ENCODE measurements at places on chromosomes 12 and 14.

DNA sequence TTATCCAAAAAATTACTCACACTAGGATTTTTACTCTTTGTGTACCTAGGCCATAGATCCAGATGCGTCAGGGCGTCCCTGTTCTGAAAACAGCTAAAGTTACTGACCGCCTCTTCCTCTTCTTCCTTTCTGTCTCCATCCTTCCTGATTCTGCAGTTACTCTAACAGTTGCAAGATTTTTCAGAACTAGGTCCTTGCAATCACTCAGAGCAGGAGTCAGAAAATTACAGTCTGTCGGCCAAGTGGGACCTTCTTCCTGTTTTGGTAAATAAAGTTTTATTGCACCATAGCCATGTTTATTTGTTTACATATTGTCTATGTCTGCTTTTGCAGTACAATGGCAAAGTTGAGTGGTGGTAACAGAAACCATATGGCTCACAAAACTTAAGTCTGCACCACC, 25.6 kb upstream of the FGF6 start:
- DNase-seq: no peak

DNA sequence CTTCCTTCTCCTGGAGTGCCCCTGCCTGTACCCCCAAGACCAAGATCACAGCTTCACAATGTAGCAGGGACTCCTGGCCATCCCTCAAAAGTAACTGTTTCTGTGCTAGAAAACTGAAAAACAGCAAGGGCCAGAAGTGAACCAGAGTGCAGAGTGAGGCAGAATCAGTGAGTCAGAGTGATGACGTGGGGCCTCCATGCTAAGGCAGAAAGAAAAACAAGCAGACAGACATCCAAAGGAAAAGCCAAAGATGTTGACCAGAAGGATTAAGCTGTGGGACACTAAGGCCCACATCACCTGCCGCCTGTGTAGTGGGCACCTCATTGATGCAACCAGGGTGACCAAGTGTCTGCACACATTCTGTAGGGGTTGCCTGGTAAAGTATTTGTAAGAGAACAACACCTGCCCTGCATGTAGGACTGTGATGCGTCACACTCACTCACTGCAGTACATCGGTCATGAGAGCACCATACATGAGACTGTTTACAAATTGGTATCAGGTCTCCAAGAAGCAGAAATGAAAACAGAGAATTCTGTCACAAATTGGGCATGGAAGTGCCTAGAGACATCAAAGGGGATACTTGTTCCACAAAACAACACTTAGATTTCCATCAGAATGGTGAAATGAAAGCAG, 51.2 kb downstream of the ARMH4 start:
- DNase-seq: no peak

GRCh38 chr12:89490922-89491321, 33.7 kb downstream of the GALNT4 start:
- DNase-seq: no peak

DNA sequence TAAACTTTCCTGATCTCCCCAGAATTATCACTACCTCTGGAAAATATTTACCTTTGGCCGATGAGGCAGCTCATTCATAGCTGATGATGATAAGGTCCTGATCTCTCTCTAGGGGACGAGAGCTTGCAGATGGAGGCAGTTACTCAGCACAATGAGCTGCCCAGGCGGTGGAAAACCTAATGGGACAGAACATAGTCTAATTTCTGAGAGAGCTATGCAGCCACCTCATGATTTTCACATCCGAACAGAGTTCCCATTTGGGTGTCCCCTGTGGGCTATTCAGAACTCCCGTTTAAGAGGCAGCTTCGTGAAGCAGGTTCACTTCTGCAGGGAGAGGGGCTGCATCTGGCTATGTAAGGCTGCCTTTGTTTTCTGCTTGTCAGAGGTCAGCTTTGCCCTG, 724.6 kb upstream of the TMEM132C start:
- DNase-seq: no peak

DNA sequence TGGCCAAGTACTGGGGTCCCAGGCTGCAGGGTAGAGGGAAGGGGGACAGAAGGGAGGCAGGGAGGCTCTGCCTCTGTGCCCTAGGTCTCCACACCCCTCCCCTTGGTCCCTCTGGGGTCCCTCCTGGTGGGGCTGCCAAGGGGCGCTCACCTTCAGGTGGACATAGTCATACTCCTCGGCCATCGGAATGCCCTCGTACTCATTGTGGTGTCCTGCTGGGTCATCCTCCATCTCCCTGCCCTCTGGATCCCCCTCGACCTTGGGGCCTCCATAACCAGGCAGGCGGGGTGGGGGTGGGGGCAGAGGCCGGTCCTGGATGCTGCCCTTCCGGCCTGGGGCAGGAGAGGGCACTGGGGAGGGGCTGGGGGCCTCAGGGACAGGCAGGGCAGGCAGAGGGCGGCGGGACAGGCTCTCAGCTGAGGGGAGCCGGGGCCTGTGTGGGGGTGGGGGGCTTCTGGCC, 5.8 kb downstream of the EFS start:
- DNase-seq: no peak

DNA sequence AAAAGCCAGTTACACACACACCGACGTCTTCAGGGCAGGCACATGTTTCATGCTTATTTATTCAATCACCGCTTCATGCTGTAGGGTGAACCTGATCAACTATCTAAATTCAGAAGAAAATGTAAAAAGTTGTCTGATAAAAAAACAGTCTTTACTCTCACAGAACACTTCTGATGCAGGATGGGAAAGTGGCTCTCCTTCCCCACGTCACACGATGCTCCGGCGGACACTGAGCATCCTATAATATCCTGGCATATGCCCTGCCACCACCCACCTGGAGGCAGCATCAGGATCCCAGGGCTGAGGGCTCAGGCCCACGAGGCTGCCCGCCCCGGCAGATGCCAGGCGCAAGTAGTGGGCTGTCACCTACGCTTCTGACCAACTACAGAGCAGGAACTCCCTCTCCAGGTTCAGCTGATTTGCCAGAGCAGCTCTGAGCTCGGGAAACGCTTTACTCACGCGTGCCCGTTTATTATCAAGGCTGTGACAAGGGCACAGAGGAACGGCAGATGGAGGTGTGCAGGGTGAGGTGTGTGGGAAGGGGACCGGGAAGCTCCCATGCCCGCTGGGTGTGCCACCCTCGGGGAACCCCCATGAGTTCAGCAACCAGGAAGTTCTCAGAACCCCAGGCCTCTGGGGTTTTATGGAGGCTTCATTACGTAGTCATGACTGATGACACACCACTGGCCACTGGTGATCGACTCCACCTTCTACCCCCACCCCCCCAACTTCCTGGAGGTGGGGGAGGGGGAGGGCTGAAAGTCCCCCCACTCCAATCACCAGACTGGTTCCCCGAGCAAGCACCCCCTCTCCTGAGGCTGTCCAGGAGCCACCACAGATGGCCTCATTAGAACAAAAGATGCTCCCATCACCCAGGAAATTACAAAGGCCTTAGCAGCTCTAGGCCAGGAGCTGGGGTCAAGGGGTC, 32.1 kb downstream of the SLC15A4 start:
- DNase-seq: no peak

DNA sequence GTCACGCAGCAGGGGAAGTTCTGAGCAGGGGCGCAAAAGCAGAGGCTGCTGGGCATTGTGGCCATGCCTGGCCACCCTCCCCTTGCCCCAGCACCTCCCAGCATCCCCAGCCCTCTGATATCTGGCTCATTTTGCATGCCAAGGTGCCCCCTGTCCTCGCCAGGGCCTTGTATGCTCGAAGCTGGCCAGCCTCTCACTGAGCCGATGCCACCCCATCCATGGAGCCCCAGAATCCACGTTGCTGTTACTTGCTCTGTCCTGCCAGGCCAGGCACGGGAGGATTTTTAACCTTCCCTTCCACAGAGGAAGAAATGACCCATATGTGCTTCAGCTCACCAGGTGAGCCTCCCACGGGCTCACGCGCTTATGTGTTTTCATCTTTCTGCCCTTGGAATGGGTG, 413.4 kb downstream of the BCL11B start:
- no peak for DNase-seq

DNA sequence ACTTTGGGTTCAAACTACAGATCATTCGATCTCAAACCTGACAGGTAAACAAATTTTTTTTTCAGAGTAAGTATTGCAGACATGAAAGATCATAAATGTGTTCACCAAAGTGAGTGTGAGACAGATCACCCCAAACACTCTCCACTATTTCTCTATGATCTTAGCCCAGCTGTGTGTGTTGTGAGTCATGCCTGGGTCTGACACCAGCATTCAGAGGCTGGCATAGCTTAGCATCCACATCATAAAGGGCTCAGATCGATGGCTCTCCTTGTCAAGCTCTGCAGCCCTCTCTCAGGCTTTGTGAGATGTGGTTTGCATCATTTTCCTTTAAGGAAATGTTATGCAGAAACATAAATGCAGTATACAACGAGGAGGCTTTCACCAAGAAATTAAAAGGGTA, 164.9 kb downstream of the ETV6 start:
- no peak for DNase-seq

DNA sequence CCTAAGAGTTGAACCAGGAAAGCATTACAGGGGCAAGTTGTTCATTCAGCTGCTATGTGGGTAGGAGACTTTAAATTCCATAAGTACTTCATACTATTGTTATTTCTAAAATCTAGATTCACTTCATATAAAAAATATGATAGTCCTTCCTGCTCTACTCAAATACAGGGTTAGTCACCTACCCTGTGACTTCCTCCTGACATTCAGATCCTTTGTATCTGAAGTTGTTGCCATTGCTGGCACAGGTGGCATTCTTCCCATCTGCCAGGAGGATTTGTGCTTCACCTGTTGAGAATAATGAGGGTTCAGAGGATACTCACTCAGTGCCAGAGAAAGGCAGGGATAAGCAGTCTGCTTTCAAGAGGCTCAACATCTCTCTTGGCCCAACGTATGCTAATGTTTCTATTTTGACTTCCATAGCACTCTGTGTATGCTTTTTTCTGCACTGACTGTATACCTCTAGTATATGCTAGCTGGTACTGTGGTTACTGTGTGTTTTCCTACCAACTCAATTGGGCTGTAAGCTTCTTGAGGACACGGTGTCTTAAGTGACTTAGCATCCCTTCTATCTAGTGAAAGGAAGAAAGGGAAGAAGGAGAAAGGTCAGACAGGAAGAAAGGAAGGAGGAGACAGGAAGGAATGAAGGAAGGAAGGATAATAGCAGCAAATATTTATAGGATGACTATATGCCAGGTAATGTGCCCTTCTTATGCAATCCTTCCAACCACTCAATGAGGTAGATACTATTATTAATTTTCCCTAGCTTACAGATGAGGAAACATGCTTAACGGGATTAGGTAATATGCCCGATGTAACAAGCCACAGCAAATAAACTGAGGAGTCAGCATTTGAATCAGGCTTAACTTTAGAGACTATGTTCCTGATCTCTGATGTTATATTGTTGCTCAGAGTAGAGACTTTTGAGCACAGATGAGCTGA, 38.5 kb upstream of the FGF6 start:
- DNase-seq: no peak

- DNase-seq: no peak
Measured at GRCh38 chr14:103103461-103104388, 9.2 kb downstream of the EXOC3L4 start.

DNA sequence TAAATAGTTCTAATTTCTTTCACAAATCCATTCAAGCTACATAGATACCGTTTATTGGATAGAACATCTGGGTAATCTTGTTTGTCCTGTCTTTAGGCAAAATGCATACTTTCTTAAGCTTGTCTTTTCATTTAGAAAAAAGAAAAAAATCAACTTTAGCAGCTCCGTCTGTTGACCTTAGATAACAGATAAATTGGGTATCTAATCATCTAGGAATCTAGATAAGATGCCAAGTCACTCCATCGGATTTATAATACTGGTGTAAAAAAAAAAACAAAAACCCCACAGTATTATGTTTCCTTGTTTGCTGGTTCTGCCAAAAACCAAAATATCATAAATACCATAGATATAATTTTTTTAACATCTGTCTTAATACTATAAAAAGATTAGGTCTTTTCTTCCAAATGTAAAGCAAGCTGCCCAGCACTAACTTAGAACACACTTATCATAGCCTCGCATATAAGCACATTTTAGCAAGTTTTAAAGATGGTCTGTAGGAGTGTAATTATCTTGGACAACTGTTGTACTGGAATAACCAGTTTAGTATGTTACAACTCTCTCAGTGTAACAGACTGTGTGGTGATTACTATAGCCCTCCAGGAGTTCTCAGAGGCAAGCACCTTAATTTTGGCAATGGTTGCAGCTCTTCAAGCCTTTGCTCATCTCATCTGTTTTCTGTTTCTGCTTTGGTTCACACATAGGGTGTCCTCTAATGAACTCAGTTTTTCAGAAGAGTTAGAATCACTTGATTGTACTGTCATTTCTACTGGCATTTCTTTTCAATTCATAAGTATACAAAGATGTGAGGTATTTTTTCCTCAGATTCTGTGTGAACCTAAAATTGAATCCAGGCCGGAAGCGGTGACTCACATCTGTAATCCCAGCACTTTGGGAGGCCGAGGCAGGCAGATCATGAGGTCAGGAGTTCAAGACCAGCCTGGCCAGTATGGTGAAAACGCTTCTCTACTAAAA, 83.1 kb downstream of the ANO6 start:
- no peak for DNase-seq

GRCh38 chr14:41878321-41878720, 271.6 kb downstream of the LRFN5 start:
- no peak for DNase-seq

GRCh38 chr12:46831335-46832129, 5.7 kb upstream of the SLC38A4 start:
- DNase-seq: no peak

DNA sequence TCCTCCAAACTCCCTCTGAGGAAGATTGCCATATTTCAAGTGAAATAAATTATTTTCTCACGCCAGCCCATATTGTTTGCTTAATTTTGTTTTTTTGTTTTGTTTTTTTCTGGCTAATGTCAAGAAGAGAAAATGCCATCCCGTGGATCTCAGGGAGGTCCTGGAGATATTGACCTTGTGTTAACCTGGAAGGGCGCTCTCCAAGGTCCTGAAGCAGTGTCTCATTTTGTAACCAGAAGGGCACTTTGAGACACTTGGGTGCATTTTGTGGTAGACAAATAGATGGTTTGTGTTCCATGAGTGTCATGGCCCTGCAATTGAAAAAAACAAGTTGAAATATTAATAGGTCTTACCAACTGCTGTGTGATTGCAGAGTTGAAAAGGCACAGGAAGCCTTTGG, 268.9 kb downstream of the SUDS3 start:
- DNase-seq: no peak

GRCh38 chr12:111414711-111415252, 9.1 kb downstream of the SH2B3 start:
- DNase-seq: no peak

GRCh38 chr14:26448181-26448855, 149.5 kb downstream of the NOVA1 start:
- DNase-seq: no peak

DNA sequence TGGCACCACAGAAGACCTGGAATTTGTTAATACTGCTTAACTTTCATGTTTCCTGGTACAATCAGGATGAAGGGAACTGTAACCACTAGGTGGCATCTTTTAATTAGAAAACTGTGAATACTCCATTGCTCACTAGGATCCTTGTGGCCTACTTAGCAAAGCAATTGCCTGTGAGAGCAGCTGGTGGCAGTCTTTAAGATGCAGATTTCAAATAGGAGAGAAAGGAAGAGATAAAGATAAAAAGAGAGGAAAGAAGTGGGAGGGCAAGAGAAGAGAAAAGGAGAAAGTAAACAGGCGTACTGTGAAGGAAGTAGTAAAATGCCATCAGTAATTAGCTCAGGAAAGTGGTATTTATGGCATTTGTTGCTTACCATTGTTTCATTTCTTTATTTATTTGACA, 114.5 kb downstream of the RAD51B start:
- DNase-seq: no peak

All from activated T-helper 1 cell treated with anti-CD3 and anti-CD28 coated beads, Interleukin-2, amount 50 U/mL, for 16 hours (primary cell).